ENCODE measurements at places on chromosomes 13 and 19. TPM values are rescaled to one million over a fixed set of nuclear protein-coding genes. Genes with fewer than 3 reads are reported as not detected.

DNA sequence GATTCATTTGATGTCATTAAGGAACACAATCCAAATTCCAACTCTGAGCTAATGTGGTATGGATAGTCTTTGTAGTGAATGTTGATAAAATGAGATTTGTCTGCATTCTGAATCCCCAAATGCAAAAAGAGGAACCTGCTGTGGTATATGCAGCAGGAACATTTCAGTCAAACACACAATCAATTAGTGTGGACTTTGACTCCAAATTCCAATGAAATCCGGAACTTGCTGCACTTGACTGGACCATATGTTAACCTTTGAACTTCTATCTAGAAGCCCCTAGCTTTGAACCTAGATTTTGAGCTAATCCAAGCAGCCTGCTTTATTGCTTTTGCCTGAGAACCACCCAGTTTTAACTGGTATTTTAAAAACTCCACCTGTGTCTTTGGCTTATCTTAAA lies 341.3 kb downstream of the SPRY2 start:
- no peak for DNase-seq

DNA sequence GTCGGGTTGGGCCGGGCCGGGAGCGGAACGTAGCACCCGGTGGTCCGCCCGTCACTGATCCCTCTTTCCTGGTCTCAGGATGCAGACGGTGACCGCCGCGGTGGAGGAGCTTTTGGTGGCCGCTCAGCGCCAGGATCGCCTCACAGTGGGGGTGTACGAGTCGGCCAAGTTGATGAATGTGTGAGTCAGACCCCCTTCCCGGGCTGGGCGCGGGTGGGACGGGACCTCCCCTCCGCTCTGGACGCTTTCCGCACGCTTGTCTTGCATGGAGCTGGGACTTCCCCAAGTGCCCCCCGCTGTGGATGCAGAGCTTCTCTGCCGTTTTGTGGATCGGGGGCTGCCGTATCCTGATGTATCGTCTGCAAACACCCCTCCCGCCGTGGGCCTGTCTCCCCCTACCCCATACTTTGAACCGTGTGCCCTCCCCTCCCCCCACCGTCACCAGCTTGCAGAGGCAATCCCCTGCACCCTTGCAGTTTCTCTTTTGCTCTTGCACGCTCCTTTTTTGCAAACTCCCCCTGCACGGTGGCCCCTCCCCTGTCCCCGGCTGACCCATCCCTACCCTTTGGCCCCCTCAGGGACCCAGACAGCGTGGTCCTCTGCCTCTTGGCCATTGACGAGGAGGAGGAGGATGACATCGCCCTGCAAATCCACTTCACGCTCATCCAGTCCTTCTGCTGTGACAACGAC lies 669 bp downstream of the GADD45B start:
- no peak for DNase-seq

- no peak for DNase-seq
These were observed 330.6 kb downstream of the SPRY2 start for GRCh38 chr13:80010286-80010831.

- DNase-seq: no peak
These were observed 389.5 kb downstream of the UQCRFS1 start for GRCh38 chr19:28823338-28823961.

DNA sequence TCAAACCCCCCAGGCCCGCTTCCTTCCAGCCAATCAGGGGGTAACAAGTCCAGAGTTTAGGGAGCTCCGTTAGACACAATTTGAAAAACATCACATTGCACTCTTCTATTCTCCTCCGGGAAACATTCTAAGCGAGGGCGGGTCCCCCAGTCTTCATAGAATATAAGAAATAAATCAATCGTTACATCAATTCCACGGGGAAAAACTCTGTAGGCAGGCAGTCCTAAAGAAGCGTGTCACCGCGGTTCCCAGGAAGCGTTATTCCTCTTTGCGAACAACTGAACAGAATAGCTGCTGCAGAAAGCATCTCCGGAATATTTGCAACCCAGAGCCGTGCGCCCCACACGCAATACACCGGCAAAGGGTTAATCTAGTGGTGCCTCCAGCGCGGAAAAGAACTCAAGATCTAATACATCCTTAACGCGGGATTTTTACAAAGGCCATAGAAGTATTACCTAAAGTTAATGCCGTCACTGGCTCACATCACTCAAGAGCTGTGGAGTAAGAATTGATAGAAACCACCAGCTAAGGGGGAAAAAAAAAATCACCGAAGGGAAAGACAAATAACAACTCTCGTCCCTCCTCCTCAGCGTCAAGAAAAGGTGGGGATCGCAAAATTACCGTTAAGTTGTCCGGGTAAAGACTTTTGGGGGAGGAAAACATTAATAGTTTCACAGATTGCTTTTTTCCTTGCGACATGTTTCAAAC lies 65.1 kb downstream of the KCNRG start:
- peak; percentile 23 for DNase-seq

DNA sequence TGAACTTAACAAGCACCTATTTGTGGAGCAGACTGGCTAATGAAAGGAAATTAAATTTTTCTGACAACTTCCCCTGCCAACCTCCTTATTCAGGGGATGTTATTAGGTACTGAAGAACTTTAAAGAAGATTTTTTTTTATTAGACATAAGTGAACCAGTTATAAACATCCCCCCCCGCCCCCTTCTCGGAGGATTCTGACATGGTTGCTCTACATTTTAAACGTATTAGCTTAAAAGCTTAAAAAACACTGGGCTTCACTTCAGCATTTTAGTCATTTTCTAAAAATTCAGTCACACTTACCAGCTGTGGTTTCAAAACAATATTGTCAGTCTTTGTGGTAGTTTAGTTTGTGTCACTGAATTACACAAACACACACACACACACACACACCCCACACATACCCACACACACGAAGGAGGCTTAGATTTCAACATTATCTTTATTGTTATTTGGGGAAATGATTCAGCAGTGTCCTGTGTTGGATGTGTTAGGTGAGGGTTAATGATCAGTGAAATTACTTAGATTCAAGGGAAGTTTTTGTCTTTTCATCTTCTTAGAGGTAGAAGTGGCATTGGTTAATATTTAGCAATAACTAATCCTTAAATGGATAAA lies 145.7 kb downstream of the PCCA start:
- no peak for DNase-seq

DNA sequence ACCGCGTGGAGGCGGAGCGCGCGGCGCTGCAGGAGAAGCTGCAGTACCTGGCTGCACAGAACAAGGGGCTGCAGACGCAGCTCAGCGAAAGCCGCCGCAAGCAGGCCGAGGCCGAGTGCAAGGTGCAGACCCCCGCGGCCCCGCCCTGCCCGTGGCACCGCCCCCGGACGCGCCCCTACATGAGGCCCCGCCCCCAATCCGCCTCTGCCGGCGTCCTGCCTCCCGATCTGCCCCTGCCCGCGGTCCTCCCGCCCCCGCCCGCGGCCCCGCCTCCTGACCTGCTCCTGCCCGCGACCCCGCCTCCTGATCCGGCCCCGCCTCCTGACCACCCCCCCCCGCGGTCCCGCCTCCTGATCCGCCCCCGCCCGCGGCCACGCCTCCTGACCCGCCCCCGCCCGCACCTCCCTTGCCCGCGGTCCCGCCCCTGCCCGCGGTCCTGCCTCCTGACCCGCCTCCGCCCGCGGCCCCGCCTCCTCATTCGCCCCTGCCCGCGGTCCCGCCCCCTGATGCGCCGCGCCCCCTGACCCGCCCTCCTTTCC lies 11.7 kb downstream of the PRR36 start:
- no peak for DNase-seq

GRCh38 chr13:98974053-98974452 lies 3.8 kb downstream of the DOCK9 start:
- no peak for DNase-seq

DNA sequence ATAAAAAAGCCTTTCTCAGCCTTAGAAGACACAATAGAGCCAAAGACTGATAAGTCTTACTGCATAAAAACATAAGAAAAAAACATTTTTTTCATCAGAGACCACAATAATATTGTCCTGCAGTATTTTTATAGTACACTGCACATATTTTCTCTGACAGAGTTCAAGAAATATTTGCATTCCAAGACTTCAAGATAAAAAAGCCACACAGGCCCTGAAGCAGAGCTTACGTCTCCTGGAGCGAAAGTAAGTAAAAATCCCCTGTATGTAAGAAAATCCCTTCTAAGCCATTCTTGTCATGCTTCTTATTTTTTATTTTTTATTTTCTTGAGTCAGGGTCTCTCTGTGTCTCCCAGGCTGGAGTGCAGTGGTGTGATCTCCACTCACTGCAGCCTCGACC lies 755.9 kb downstream of the LIG4 start:
- no peak for DNase-seq

- DNase-seq: no peak
These were observed 4.7 kb downstream of the PRR36 start for GRCh38 chr19:7869453-7869909.

DNA sequence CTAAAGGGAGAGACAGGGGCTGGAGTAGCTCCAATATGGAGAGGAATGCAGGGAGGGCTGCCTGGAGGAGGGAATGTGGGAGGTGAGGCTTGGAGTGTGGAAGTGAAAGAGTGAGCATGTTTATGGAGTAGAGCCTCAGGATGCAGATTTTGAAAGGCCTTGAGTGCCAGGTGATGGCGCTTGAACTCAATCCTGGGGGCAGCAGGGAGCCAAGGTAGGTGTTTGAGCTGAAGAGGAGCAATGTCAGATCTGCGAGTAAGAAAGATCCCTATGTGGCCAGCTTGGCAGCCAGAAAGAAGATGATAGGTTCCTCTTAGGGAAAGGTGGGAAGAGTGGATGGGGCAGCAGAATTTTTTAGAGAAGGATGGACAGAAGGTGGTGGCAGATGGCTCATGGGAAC lies 40.3 kb downstream of the CYP4F22 start:
- no peak for DNase-seq

- no peak for DNase-seq
These were observed 436.7 kb upstream of the ZNF507 start for GRCh38 chr19:31908496-31909225.

DNA sequence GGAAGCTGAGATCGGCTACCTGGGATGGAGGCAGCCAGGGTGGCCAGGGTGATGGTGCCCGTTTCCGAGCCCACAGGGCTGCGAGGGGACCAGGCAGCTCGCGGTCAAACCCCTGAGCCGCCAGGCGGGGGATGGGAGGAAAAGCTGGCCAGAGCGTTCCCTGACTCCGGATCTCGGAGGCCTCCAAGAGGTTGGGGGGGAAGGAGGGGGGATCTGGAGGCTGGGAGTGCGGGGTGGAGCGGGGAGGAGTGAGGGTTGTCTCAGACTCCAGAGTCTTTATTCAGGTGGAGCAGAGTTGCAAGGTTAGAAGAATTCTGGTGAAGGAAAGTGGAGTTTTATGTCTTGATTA lies 1.1 kb downstream of the CACNG7 start:
- no peak for DNase-seq

DNA sequence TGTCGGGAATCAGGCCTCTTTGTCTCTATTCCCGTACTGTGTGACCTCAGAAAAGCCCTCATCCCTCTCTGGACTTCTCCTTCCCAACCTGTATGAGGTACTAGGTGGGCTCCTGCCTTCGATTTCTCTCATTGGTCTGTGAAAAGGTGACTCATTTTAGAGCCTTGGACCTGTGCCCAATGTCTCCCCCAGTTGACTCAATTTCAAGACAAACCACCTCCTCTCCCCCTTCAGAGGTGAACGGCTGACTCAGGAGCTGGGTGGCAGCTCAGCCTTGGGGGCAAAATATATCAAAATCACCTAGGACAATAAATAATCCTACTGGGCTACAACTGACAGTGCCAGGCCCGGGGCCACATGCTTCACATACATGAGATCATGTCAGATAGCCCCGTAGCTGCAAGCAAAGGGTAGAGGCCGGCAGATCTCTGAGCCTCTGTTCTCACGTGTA lies 630 bp downstream of the COQ8B start:
- DNase-seq: no peak

DNA sequence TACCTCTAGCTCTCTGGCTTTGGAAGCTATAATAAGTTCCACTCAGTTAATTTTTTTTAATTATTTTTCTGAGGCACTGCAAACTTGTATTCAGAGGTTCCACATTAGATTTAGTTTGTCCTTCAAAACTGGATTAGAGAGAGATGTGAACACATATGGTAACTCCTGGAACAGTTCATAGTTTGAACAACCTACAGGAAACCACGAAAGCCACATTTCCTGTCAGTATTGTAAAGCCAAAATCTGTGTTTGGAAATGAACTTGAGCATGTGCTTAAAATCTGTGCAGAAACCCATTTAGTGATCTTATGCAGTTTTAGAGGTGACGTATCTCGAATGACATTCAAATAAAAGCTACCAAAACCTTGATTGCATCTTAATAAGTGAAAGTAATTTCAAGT lies 1952.0 kb downstream of the OLFM4 start:
- DNase-seq: no peak

DNA sequence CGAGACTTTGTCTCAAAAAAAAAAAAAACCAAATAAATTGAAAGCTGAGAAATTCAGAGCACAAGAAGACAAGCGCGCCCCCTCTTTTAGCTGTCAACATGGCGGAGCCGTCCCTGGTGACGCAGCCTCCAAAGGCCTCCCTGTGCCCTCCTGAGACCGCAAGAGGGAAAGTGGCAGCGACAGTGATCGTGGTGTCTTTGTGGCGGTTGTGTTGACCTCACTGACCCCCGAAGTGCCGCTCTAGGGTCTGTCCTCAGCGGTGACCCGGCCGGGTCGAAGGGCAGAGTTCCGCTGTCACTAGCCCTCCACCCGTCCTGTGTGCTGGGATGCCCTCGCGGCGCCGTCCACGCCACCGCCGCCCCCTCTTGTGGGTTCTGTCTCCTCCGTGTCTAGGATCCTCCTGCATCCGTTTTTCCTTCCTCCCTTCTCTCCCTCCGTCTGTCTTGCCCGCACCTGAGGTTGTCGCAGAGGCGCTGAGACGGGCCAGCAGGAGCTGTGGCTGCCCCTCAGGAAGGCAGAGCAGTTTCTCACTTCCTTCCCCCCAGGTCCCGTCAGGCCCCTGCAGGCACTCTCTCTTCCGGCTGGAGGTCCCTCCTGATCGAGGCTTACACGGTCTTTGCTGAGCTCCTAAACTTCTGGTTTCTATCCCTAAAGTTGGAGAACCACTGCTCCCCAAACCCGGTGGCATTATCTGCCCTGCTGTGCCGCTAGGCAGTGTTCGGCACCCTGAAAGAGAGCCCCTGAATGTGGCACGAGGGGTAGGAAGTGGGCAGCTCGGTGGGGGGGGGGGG lies 7.2 kb downstream of the UHRF1 start:
- DNase-seq: no peak

ALOX5AP gene
- 5.6 TPM for polyA plus RNA-seq

DNAAF3 gene
- polyA plus RNA-seq: 10.9 TPM

ZNF541 gene
- polyA plus RNA-seq: 0.18 TPM

PTGIR gene
- 2.3 TPM for polyA plus RNA-seq

CD209 gene
- 1.1 TPM for polyA plus RNA-seq

FLT3LG gene
- polyA plus RNA-seq: 4.5 TPM

IGFL3 gene
- polyA plus RNA-seq: not detected

Data from right renal pelvis (tissue), 4 donors.